ENCODE measurements at places on chromosomes 1 and 21. TPM values are rescaled to one million over a fixed set of nuclear protein-coding genes. Genes with fewer than 3 reads are reported as not detected.
A peak's percentile ranks its signal among the peaks of the same experiment; 100 is the strongest.

The FAM72D gene
- 5.5 TPM for total RNA-seq

The S100A9 gene
- not detected for total RNA-seq

The ADARB1 gene
- total RNA-seq: 14.1 TPM

The TSACC gene
- not detected for total RNA-seq

The LCE2B gene
- total RNA-seq: not detected

The MED8 gene
- 101 TPM for total RNA-seq

GRCh38 chr1:155208541-155209311 lies at the start of gene MTX1:
Gene MTX1, plus strand, starts transcription at chr1:155208695. Its CDS starts 110 bp downstream, at chr1:155208805.
- peak; percentile 92 for DNase-seq

DNA sequence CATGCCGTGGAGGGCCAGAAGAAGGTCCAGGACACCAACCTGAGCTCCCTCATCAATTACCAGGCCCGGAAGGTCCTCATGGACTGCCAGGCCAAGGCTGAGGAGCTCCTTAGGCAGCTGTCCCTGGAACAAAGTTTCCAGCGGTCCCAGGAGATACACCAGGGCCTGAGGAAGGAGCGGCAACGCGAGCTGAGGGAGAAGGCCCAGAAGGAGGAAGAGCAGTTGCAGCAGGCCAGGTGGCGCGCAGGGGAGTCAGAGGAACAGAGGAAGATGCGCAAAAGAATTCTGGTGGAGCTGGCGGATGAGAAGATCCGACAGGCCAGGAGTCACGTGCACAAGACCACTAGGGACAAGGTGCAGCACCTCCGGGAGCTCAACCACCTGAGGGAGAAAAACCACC lies 1.5 kb downstream of the CCDC185 start:
- DNase-seq: no peak

- no peak for DNase-seq
These were observed 29.9 kb downstream of the PMVK start for GRCh38 chr1:154906621-154907081.

GRCh38 chr1:182493063-182493462 lies 43.1 kb downstream of the RGSL1 start:
- DNase-seq: no peak

- no peak for DNase-seq
These were observed 107.8 kb downstream of the EDEM3 start for GRCh38 chr1:184646824-184647223.

DNA sequence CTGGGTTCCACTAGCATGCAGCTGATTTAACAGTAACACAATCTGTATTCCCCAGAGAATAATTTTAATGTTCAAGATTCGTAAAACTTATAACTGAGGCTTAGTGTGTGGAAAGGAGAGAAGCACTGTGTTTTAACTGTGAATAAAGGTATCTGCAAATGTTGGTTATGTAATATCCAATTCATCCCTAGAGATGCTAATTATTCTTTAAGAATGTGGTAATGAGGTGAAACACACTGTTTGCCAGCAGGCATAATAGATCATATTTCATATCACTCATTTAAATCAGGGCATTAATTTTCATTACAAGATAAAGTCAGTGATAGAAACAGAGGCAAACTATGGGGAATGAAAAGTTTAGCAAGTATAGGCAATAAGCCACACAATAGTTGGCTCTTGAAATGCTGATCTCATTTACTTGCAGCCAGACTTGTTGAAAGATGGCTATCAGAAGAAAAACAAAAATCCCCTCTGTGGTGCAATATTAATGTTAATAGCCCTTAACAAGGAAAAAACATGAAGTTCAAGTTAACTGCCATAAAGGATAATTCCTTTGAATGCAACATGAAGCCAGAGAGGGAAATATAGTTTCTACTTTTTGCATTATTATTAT lies 33.4 kb downstream of the HMCN1 start:
- no peak for DNase-seq

DNA sequence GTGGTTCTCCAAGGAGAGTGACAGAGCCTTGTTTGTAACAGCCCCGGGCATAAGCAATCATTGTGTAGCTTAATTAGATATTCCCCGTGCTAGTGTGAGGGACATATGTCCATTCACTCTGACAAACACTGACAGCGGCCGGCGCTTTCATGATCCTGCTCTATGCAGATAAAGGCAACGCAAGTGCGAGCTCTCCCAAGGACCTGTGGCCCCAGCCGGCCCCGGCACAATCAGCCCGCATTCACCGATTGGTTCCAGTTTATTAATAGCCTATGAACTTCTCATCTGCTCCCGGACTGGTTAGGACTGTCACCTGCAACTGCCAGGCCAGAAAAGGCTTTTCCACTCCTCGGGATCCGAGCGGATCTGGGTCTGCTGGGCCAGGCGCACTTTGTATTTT lies 18.0 kb upstream of the OLIG1 start:
- DNase-seq: no peak

DNA sequence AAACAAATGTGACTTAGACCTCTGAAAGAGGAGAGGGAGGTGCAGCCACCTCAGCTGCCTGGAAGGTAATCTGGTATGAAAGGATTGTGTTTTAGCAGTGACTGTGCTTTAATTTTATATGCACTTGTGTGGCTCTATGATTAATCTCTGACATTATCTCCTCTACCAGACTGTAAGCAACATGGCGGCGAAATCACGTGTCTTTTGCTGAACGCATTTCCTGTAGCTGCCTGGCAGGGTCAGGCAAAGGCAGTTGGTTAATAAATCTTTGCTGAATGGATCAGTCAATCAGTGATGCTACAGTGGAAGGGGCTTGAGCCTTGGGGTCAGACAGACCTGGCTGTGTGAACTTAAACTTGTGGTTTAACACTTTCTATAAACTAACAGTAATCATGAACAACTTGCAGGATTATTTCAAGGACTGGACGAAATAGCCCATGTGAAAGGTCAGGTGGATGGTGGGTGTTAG lies 96.9 kb downstream of the ADSS2 start:
- DNase-seq: no peak

GRCh38 chr1:164638492-164639202 lies 79.7 kb downstream of the PBX1 start:
- no peak for DNase-seq

DNA sequence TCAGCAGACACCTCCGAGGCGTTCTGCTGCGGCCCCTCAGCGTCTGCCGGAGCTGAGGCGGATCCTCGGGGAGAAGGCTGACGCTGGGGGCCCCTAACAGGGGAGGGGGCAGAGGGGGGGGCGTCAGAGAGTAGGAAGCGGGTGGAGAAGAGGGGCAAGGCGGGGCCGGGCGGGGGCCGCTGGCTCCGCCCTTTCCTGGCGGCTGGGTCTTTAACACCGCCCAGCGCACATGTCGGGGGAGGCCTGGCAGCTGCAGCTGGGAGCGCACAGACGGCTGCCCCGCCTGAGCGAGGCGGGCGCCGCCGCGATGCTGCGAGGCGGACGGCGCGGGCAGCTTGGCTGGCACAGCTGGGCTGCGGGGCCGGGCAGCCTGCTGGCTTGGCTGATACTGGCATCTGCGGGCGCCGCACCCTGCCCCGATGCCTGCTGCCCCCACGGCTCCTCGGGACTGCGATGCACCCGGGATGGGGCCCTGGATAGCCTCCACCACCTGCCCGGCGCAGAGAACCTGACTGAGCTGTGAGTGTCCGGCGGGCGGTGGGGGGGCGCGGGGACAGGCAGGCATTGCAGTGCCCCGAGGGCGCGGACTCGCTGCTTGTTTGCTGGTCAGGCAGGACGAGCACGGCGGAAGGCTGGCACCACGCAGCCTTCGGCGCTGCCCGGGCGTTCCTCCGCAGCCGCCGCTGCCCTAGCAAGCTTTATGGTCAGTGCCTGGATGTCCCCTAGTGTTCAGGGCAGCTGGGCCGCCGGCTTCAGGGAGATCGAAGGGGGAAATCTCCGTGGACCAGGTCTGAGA lies at the start of gene NTRK1:
Gene NTRK1 (plus strand): TSS at position 238 of the 796 bp plus-strand sequence. CDS start 70 bp downstream, at position 308.
- DNase-seq: peak; percentile 62

DNA sequence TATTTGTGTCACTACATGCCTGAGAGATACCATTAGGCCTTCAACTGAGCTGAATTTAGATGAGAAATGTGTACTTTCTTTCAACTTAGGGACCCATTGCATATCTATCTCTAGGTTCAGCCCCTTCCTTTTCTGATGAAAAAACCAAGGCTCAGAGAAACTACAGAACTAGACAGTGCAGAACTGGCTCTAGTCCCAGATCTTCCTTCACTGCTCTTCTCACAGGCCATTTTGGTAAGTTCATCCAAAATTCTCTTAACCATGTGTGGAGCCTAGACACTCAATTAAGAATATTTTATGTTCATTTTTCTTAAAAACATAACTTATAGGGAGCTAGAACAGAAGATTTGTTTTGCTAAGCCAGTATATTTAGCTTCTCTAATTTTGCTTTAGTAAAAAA lies 128.9 kb downstream of the ASTN1 start:
- DNase-seq: no peak

DNA sequence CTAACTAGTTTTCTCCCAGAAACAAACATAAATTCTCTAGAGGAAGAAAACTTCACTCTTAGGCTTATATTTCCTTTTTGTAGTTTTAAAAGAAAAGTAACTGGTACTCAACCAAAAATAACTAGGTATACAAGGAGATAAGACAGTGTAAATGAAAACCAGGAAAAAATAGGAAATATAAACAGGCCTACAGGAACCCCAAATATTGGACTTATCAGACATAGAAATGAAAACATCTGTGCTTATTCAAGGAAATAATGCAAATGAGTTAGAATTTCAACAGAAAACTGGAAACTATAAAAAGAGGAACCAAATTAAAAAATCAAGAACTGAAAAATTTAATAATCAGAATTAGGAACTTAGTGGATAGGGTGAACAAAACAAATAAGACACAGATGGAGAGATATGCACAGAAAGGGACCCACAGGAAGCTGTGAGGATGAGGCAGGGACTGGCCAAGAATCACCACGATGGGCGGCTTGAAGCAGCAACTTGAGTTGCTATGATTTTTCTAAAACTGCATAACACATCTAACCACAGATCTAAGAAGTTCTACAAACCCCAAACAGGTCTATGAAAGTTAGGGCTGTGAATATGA lies 67.5 kb upstream of the ACTRT2 start:
- no peak for DNase-seq

DNA sequence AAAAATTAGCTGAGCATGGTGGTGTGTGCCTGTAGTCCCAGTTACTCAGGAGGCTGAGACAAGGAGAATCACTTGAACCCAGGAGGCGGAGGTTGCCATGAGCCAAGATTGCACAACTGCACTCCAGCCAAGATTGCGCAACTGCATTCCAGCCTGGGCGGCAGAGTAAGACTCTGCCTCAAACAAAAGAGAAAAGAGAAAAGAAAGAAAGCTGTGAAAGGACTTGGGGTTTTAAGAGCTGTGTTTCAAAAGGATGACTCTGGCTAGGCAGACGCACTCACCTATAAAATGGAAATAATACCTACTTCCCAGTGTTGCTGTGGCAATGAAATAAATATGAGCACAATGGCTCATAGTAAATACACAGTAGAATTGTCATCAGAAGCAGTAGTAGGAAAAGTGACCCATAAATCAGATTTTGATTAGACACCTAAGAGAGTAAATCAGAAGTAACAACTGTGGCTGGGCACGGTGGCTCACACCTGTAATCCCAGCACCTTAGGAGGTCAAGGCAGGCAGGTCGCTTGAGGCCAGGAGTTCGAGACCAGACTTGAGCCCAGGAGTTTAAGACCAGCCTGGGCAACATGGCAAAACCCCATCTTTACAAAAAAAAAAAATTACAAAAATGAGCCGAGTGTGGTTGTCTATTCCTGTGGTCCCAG lies 45.9 kb upstream of the PUM1 start:
- peak; percentile 58 for DNase-seq

Measured in Daoy (cell line).